ENCODE measurements at places on chromosomes 6 and 20. TPM values are rescaled to one million over a fixed set of nuclear protein-coding genes. Genes with fewer than 3 reads are reported as not detected.

Gene LY6G6D
- not detected for polyA plus RNA-seq

Gene DNAH8
- 1.1 TPM for polyA plus RNA-seq

Gene COL9A1
- polyA plus RNA-seq: 37.5 TPM

Gene TSHZ2
- polyA plus RNA-seq: 12.8 TPM

Gene SMLR1
- polyA plus RNA-seq: 3.7 TPM

Gene GPX5
- not detected for polyA plus RNA-seq

Gene HDGFL1
- polyA plus RNA-seq: not detected

Gene MOXD1
- 205 TPM for polyA plus RNA-seq

Gene FILIP1
- polyA plus RNA-seq: 2.3 TPM

Gene TUBB1
- polyA plus RNA-seq: 1.9 TPM

Gene OOEP
- polyA plus RNA-seq: 0.38 TPM

Gene SLC17A1
- polyA plus RNA-seq: 24.6 TPM

Gene CALHM4
- polyA plus RNA-seq: 0.58 TPM
